ENCODE measurements at places on chromosomes 2 and 18. TPM values are rescaled to one million over a fixed set of nuclear protein-coding genes. Genes with fewer than 3 reads are reported as not detected.

DNA sequence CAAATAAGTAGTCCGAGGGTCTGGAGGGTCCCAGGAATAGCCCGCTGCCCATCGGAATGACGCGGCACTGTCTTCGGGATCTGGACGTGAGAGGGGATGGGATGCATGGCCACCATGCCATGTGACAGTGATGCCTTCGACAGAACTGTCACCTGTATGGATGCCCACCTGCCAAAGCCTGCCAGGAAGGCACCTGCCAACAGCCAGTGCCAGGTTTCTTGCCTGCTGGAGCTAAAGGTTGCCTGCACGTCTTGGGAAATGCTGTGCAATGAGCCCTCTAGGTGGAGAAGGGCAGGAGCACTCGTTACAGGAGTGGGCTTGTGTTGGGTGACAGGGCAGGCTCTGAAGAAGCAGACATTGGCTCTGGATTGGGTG, 20.5 kb downstream of the GPR35 start:
- no peaks in the 10 kb centered on the region for H3K4me1 ChIP-seq
- peaks cover 2% of the 10 kb centered on the region for H3K27me3 ChIP-seq
- H3K4me3 ChIP-seq: no peak overlapping the region
- H3K36me3 ChIP-seq: no peaks in the 10 kb centered on the region
- H3K27ac ChIP-seq: no peak overlapping the region
- DNase-seq: no peak

DNA sequence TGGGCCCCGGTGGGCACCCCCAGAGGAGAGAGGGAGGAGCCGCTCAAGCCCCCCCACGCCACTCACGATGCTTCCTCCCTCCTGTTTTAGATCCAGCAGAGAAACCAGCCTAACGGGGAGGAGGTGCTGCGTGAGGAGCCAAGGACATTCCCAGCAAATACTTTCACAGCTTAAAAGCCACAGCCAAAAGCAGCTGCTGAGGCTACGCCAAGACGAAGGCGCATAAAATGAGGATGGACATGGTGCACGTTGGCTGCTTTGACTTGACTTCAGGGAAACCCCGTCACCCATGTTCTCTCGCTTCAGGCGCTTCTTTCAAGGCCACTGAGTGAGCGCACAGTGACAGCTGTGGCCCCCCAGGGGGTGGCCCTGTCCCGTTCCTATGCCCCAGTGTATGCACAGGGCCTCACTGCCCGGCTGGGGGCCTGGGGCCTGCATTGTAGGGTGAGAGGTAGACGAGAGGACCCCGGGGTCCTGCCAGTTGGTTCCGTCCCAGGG, 72.1 kb upstream of the PXDN start:
- H3K4me3 ChIP-seq: no peak overlapping the region
- no peak overlapping the region for H3K27ac ChIP-seq
- DNase-seq: no peak
- no peaks in the 10 kb centered on the region for H3K27me3 ChIP-seq

DNA sequence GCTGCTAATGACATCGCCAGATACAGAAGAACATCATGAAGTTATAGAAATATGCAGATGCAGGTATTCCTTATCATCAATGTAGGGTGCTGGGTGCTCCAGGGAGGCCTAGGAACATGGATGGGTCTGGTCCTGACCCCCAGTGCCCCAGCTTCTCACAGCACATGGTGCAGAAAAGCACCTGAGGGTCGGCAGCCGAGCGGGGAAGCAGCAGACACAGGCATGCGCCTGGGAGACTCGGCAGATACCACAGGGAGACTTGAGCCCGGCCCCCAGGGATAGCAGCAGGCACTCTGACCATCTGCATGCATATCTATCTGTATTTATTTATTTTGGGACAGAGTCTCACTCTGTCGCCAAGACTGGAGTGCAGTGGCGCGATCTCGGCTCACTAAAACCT, 43.2 kb downstream of the TMEM18 start:
- H3K27me3 ChIP-seq: no peaks in the 10 kb centered on the region
- no peaks in the 10 kb centered on the region for H3K36me3 ChIP-seq
- DNase-seq: no peak
- H3K27ac ChIP-seq: no peak overlapping the region
- H3K4me1 ChIP-seq: no peaks in the 10 kb centered on the region

GRCh38 chr18:59231114-59231513, 11.2 kb downstream of the GRP start:
- H3K27ac ChIP-seq: no peak overlapping the region
- peaks cover 2% of the 10 kb centered on the region for H3K27me3 ChIP-seq
- no peak overlapping the region for H3K4me3 ChIP-seq
- no peaks in the 10 kb centered on the region for H3K36me3 ChIP-seq
- DNase-seq: no peak
- no peaks in the 10 kb centered on the region for H3K4me1 ChIP-seq

- H3K4me1 ChIP-seq: no peaks in the 10 kb centered on the region
- H3K4me3 ChIP-seq: no peak overlapping the region
- no peak overlapping the region for H3K27ac ChIP-seq
- no peaks in the 10 kb centered on the region for H3K27me3 ChIP-seq
- H3K36me3 ChIP-seq: no peaks in the 10 kb centered on the region
Observed at GRCh38 chr2:30421604-30422443, 25.2 kb upstream of the LCLAT1 start.

GRCh38 chr2:11499081-11499743, 33.3 kb upstream of the E2F6 start:
- no peaks in the 10 kb centered on the region for H3K36me3 ChIP-seq
- H3K4me1 ChIP-seq: no peaks in the 10 kb centered on the region
- no peak overlapping the region for H3K27ac ChIP-seq
- no peak for DNase-seq
- H3K27me3 ChIP-seq: no peaks in the 10 kb centered on the region

DNA sequence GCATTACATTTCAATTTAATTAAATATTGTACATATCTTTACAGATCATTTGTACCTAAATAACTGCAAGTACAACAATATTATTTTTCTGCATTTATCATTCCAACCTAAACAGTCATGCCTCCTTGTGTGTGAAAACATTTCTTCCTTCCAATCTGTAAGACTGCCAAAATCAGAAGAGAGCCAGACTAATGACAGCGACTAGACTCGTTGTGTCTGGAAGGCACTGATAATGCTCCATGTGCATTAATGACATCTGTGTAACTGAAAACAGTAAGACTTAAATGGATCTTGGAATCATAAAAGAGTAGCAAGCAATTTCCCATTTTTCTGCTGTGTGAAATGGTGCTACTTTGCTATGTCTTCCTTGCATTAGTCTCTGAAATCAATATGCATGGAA, 278.0 kb upstream of the DSEL start:
- H3K27me3 ChIP-seq: no peaks in the 10 kb centered on the region
- H3K27ac ChIP-seq: no peak overlapping the region
- no peaks in the 10 kb centered on the region for H3K4me1 ChIP-seq
- DNase-seq: no peak
- no peak overlapping the region for H3K4me3 ChIP-seq

DNA sequence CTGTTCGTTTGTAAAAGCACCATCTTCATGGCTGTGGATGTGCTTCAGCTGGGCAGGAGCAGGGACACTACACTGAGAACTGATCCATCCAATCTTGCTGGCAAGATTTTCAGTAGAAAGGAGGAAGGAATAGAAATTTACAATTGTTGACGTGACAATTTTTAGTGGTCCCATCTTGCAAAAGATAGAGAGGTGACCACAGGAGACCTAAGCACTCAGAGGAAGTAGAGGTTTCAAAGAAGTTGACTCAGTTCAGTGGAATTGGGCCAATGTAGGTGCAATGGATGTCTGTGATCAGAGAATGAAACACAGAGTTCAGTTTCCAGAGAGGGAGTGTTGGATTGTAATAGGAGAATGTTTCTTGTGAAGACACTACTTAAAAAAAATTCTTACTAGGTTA, 1.4 kb downstream of the UGT1A5 start:
- H3K36me3 ChIP-seq: no peaks in the 10 kb centered on the region
- H3K27me3 ChIP-seq: no peaks in the 10 kb centered on the region
- H3K27ac ChIP-seq: no peak overlapping the region
- no peaks in the 10 kb centered on the region for H3K4me1 ChIP-seq
- no peak for DNase-seq

DNA sequence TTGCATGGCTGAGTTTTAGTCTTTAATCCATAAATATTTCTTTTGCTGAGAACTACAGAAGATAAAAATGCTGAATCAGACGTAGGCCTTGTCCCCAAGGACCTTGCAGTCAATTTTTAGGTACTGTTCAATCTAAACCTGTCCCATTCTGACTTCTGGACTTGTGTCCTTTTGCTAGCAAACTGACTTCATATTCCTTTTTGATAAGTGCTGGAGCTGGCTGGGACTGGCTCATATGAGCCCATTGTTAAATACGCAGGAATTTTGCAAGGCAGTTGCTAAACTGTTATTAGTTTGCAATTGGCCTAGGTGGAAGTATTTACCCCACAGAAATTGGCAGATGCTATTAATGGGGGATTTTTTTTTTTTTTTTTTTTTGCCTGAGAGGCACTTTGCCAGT, 941.4 kb downstream of the DCC start:
- no peaks in the 10 kb centered on the region for H3K4me1 ChIP-seq
- no peak overlapping the region for H3K4me3 ChIP-seq
- no peak for DNase-seq
- H3K36me3 ChIP-seq: no peaks in the 10 kb centered on the region
- no peaks in the 10 kb centered on the region for H3K27me3 ChIP-seq

DNA sequence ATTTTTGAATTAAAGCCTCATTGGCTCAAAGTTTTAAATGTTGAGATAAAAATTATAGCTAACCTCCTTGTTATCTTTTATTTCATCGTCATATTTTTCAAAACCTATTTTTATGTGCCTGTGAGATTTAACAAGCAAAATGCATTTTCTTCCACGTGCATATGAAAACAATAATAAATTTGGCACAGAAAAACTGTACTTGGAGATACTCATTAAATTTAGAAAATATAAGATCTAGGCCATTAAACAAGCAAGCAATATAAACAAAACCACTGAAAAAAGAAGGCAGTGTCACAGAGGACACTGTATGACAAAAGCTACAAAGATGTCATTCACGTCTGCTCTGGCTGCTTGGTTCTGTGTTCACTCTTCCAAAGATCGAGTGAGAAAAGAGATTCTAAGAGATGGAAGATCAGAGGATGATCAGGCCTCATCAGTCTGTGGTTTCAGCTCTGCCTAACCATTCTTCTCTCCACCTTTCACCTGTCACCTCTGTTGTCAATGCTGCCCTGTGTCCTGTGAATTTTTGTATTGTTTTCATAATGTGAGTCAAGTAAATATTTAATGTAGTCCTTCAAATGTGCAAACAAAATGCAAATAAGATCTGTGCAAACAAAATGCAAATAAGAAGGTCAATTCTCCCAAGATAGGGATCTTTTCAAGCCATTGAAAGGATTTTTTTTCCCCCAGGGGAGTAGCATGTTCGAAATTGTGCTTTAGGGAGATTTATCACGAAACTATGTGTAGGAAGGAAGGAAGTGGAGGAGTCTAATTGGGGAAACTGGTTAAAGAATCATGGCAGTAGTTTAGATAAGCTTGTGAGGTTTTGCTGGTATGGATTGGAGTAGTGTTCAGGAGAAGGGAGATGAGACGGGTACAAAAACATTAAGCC, 138.7 kb upstream of the RBMS1 start:
- H3K4me1 ChIP-seq: peaks cover 9% of the 10 kb centered on the region
- no peak overlapping the region for H3K27ac ChIP-seq
- H3K4me3 ChIP-seq: no peak overlapping the region
- no peaks in the 10 kb centered on the region for H3K36me3 ChIP-seq
- H3K27me3 ChIP-seq: no peaks in the 10 kb centered on the region

- peaks cover 31% of the 10 kb centered on the region for H3K4me1 ChIP-seq
- H3K27ac ChIP-seq: peak overlapping the region; percentile 81
- peak overlapping the region; percentile 72 for H3K4me3 ChIP-seq
- no peaks in the 10 kb centered on the region for H3K36me3 ChIP-seq
- no peaks in the 10 kb centered on the region for H3K27me3 ChIP-seq
Observed at GRCh38 chr2:9206991-9207640, 504 bp downstream of the ASAP2 start.

- peaks cover 7% of the 10 kb centered on the region for H3K4me1 ChIP-seq
- DNase-seq: no peak
- no peak overlapping the region for H3K27ac ChIP-seq
- H3K36me3 ChIP-seq: no peaks in the 10 kb centered on the region
Observed at GRCh38 chr2:158184556-158185343, 83.1 kb downstream of the UPP2 start.

Gene ZNF519
- total RNA-seq: 7.1 TPM

Gene STAM2
- 27.5 TPM for total RNA-seq

Gene TM4SF20
- not detected for total RNA-seq
